Activated T-helper 1 cell treated with anti-CD3 and anti-CD28 coated beads, Interleukin-12 subunit alpha, Interleukin-12 subunit beta, Interleukin-2, Interleukin-4 antibody, amounts not matched to agents 30 ng/mL and 10 ng/mL and 1 ng/mL, durations not matched to agents 14 hours and 24 hours and 36 hours (primary cell): ENCODE measurements at places on chromosomes 12 and 14. TPM values are rescaled to one million over a fixed set of nuclear protein-coding genes. Genes with fewer than 3 reads are reported as not detected.

Gene IL22
- 3.4 TPM in 2 replicates for total RNA-seq

Gene DNAI7
- total RNA-seq: 0.23 TPM in 1 of 2 replicates, not detected in the other

Gene SLC2A14
- total RNA-seq: 0.10 TPM in 1 of 2 replicates, not detected in the other

Gene PLEKHG3
- 5.5 and 6.2 TPM in 2 replicates for total RNA-seq

Gene CCDC38
- not detected in 2 replicates for total RNA-seq

Gene PRR13
- total RNA-seq: 206 and 219 TPM in 2 replicates

Gene ACRBP
- total RNA-seq: 0.83 and 1.0 TPM in 2 replicates

Gene PLXNC1
- 18.8 and 22.7 TPM in 2 replicates for total RNA-seq

Gene RPGRIP1
- not detected in 2 replicates for total RNA-seq

Gene SLC17A8
- total RNA-seq: not detected in 2 replicates

Gene ASB2
- 21.1 and 23.4 TPM in 2 replicates for total RNA-seq

Gene WNT5B
- total RNA-seq: 1.1 and 2.0 TPM in 2 replicates

Gene ZFHX2
- total RNA-seq: 2.2 and 2.7 TPM in 2 replicates

Gene BAZ1A
- total RNA-seq: 75.0 and 83.7 TPM in 2 replicates

Gene RD3L
- not detected in 2 replicates for total RNA-seq

Gene SMIM41
- total RNA-seq: 0.44 TPM in 1 of 2 replicates, not detected in the other

Gene TSHR
- 0.16 and 0.47 TPM in 2 replicates for total RNA-seq

Gene KRT79
- not detected in 2 replicates for total RNA-seq
